Colonic mucosa (tissue), 4 donors: ENCODE measurements at places on chromosomes 4 and X. TPM values are rescaled to one million over a fixed set of nuclear protein-coding genes. Genes with fewer than 3 reads are reported as not detected.

DNA sequence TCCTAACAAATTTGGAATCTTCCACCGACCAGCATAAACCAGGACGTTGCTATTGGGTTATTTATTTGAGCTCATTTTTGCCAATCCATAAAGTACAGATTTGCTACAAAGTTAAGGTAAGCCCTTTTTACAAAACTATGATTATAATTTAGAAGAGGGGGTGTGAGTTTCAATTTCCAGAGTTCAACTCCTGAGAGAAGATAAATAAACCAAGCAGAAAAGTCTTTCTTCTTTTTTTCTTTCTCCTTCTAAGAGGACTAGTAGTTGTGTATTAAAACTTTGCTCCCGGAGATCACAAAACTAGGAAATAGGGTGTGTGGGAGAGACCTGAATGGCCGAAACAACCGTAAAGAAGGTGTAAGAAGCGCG is 2.6 kb downstream of the PITX2 start:
- peaks cover 97% of the 10 kb centered on the region for H3K27me3 ChIP-seq
- DNase-seq: no peak
- H3K4me1 ChIP-seq: peaks cover 15% of the 10 kb centered on the region
- H3K27ac ChIP-seq: no peak overlapping the region
- no peaks in the 10 kb centered on the region for H3K36me3 ChIP-seq

DNA sequence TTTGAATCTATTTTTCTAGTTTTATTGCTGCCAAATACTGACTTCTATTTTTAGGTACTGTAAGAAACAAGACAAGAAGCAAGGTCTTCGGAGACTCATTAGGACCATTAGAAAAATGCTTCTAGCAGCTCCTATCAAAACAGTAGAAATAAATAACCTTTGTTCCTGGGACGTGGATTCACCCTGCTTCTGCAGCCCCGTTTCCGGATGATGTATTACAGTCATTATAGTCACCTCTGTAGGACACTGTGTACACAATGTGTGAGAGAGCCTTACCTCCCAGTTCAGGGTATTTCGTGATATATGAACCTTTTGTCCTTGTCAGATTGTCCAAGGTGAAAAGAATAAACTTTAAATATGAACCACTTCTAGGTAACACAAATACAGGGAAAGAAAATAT is 484.0 kb upstream of the TECRL start:
- no peaks in the 10 kb centered on the region for H3K36me3 ChIP-seq
- H3K27ac ChIP-seq: no peak overlapping the region
- no peak overlapping the region for H3K4me3 ChIP-seq
- H3K27me3 ChIP-seq: no peaks in the 10 kb centered on the region
- H3K4me1 ChIP-seq: no peaks in the 10 kb centered on the region
- DNase-seq: no peak

The HPGD gene
- total RNA-seq: 62.3 TPM

- no peak for DNase-seq
- H3K4me1 ChIP-seq: no peaks in the 10 kb centered on the region
- H3K36me3 ChIP-seq: no peaks in the 10 kb centered on the region
- no peak overlapping the region for H3K27ac ChIP-seq
Observed at GRCh38 chrX:68299898-68300297, 133.4 kb downstream of the OPHN1 start.

- H3K27me3 ChIP-seq: no peaks in the 10 kb centered on the region
- no peak overlapping the region for H3K4me3 ChIP-seq
- H3K27ac ChIP-seq: no peak overlapping the region
- no peaks in the 10 kb centered on the region for H3K4me1 ChIP-seq
- no peaks in the 10 kb centered on the region for H3K36me3 ChIP-seq
- DNase-seq: no peak
Observed at GRCh38 chr4:14157262-14157661, 529.7 kb upstream of the BOD1L1 start.
